Heart right ventricle (tissue), 16 donors: ENCODE measurements at places on chromosomes 3 and 15. TPM values are rescaled to one million over a fixed set of nuclear protein-coding genes. Genes with fewer than 3 reads are reported as not detected.
A peak's percentile ranks its signal among the peaks of the same experiment; 100 is the strongest.

DNA sequence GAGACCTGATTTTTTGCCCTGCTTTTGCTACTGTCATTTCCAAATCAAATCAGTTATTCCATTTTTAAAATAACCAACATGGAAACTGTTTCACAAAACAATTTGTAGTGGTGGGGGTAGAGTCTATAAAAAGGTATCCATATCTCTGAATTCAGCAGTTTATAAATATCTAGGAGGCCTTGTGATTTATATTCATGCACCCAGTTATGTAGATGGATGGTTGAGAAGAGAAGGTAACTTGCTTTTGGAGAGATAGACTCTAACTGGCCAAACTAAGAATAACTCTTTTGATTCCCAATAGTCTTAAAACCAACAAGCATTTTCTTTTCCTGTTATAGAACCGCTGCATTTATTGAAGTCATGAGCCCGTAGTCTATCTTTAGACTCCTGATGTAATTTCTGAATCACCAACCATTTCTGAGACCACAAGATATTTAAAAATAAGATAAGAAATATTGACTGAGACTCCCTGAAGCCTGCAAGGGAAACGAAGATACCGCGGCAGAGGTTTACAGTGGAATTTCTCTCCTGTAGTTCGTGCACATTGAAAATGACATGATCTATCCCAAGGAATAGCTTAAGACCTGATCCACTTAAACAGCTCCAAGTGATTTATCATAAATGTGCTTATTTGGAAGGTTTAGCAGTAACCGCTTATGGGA, 68.5 kb downstream of the SAMMSON start:
- no peak for DNase-seq

ZBED2 gene
- total RNA-seq, result not detected

GRCh38 chr15:65917407-65917756, 48.1 kb downstream of the RAB11A start:
- DNase-seq, result no peak

IL1RAP gene
- 6.1 TPM for total RNA-seq

- DNase-seq, result peak; percentile 16
Observed at GRCh38 chr15:35630532-35630931, 84.6 kb upstream of the DPH6 start.

GRCh38 chr3:64184621-64185020, 40.6 kb downstream of the PRICKLE2 start:
- DNase-seq, result no peak

GRCh38 chr3:140399871-140400270, 278.0 kb upstream of the TRIM42 start:
- DNase-seq, result no peak

TMEM108 gene
- total RNA-seq, result 1.0 TPM

MYO5C gene
- total RNA-seq, result 2.4 TPM

GRCh38 chr15:68427963-68428362, 4.0 kb downstream of the ITGA11 start:
- no peak for DNase-seq

DZIP1L gene
- total RNA-seq, result 2.6 TPM

CELF6 gene
- 0.62 TPM for total RNA-seq

DNA sequence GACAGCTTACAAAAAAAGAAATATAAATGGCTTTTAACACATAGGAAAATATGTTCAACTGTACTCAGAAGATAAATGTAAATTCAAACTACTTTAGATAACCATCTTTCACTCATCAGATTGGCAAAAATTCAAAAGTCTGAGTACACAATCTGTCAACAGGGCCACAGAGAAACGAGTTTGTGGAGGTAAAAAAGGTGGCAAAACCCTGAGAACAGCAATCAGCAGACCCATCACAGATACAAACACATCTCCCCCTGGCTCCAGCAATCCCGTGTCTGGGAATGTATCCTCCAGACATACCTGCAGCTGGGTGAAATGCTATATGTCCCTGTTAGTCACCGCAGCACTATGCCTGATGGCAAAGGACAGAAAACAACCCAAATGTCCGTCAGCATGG, 149.5 kb downstream of the OSBPL10 start:
- DNase-seq, result no peak

GRCh38 chr3:41477399-41478014, 278.2 kb downstream of the CTNNB1 start:
- DNase-seq, result no peak

DNA sequence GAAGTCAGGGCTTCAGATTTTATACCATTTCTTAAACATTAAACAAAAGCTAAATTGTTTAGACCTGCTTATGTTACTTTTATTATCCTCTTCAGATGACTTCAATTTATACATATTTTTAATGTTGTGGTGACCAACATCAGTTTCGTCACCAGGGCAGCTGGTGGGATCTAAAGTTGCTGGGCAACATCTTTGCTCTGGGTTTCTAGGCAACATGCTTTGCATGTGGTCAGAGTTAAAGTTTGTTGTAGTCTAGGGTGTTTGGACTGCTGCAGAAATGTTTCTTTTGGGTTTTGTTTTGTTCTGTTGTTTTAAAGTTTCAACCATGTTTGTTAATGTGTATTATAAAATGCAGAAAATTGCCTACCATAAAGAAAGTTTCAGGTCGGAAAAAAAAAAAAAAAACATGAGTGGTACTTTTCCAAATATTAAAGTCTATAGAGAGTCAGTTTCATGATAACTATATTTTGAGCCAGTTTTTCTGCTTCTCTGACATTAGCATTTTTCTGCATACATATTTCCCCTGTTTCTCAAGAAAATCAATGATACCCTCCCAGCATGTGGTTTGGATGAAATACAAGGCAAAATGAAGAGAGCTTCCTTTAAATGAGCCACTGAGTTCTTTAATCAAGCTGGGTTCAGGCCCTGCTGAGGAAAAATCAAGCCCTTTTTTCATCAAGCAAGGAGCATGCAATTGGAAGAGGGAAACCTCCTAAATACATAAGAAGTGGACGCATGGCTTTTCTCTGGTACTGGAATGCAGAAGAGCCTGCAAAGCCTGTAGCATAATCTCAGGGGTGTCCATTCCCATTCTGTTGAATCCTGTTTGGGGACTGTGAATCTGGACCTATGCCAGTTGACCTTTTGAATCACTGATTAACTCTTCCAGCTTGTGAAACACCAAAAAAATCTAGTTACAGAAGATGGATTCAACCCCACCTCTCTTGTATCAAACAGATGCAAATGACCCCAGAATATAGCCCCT, 35.0 kb upstream of the VGLL3 start:
- no peak for DNase-seq

DNA sequence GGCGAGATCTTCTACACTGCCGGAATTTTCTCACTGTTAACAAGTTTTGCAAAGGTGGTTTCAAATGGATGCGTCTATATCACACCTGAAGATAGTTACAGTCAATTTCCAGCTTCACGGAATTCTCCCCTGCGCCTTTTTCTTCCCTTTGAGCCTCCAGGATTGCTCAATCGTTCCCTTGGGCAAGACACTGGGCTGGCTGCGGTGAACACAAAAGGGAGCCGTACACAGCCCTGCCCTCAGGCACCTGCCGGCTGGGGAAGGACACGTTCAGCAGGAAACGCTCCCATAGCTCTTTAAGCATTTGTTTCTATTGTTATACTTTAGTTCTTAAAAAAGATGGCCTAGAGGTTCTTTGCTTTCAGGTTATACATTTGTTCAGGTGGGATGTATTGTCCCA, 85.7 kb downstream of the C3orf70 start:
- no peak for DNase-seq

DNA sequence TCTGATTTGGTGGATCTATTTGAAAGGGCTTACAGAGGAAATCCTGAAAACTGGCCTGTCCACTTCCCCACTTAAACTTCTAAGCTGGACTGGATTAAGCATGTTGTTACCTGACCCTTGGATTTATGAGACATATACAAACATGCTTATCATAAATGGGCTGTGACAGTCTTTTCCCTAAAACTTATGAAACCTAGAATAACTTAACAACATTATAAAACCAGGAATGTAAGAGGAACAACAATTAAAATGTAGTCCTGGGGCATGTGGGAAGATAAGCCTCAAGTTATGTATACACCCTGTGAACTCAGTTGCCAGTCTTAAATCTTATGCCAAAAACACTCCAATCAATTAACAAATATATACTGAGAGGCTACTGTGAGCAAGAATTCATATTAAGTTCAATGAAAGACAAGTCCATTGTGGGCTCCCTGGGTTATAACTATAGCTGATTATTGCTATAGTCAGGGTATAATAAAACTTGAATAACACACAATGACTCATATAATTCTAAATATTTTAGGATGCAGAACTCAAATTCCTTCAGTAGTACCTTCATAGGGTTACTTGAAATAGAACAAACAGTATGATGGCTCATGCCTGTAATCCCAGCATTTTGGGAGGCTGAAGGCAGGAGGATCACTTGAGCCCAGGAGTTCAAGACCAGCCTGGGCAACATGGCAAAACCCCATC, 87.2 kb upstream of the PPIB start:
- no peak for DNase-seq

- no peak for DNase-seq
Observed at GRCh38 chr3:174325171-174325570, 534.0 kb upstream of the NAALADL2 start.

MST1R gene
- total RNA-seq, result 3.8 TPM

GRCh38 chr3:98577178-98577895, 16.1 kb downstream of the CPOX start:
- no peak for DNase-seq

- DNase-seq, result no peak
Observed at GRCh38 chr3:146222204-146223046, 28.5 kb downstream of the PLSCR4 start.

GRCh38 chr3:65762235-65762580, 276.5 kb downstream of the MAGI1 start:
- no peak for DNase-seq

DNA sequence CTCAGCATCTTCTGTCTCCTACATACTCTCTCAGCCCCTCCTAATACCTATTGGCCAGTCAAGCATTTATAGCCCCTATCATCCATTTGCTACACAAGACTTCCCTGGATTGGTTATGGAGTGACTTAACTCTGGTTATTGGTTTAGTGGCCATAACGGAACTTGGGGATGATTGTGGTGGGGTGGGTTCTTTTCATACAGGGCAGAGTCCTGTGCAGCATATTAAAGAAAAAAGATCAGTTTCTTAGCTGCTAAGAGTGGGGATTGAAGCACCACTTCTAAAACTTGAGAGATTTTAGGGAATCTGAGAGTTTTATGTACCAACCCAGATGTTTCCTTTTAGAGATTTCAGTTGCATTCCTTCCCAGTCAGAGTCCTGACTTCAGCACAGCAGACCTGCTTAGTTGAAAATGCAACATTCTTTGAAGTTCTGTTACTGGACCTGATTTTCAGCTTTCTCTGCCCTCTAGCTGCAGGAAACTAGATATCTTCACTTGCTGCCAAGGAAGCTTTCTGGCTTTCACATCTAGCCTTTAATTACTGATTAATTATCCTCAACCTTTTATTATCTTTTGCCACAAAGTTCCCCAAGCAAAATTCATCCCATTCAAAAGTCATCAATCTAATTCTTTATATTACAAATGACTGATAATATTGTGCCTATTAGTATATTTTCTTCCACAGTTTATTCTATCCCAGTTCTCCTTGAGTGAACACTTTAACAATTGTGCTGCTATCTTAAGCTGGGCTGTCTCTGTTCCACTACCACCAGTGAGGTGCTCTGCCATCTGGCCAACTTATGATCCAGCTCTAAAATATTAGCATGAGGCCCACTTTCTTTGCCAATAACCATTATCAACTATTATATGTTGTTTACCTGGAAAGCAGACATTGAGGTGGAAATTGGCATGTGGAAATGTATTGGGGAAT, 906.0 kb upstream of the ALCAM start:
- no peak for DNase-seq

LSAMP gene
- total RNA-seq, result 2.2 TPM

DNA sequence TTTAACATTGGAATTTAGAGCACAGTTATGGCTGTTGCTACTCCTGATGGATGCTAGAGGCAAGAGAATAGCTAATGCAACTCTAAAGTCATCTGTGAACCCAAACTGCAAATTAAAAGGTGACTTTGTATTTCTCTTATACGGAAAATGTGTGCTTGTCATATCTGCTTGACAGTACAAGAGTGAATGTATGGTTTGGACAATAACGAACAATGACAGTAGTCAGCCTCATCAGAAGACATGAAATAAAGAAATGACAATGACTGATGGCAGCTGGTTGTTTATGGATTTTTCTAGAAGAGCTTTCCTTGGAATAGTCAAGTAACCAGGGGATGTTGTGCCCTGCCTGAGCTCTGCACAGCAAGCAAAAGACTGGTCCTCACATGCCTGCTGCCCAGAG, 168.8 kb upstream of the FEZF2 start:
- no peak for DNase-seq

CFAP44 gene
- total RNA-seq, result 1.5 TPM

DNA sequence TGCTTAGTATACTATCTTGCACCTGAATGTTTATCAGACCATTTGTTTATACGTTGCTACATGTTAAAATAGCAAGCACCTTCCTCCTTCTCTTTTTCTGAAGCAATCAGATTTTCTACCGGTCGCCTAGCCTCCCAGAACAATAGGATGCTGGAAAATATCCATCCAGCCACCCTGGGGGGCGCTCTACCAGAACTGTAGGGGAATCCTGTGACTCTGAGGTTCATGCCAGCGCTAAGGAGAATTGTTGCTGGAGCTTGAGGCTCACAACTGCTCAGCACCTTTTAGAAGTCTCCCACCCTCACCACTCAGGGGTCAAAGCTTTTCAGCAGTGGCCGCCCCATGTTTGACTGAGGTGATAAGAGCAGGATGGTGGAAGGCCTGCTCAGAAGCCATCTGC, 27.5 kb downstream of the SQOR start:
- DNase-seq, result no peak

PRR20G gene
- not detected for total RNA-seq

- DNase-seq, result no peak
Observed at GRCh38 chr3:56976651-56977560, 83.6 kb upstream of the SPATA12 start.

DNA sequence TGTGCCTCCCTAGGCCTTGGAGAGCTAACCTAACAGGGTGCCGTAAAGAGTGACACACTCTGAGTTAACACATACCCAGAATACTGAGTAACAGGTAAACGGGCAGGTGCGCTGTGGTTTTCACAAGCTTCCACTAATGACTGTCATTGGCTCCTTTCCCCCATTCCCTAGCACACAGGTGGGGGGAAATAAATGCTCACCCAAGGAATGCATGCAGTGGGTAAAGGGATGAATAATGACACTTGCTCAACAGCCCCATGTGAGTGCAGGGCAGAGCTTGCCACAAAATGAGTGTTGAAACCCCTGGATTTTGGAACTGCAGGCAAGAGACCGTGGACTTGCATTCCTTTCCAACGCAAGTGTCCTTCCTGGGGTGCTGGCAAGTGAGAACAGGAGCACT, 57.6 kb downstream of the ADAMTS17 start:
- DNase-seq, result no peak
